ENCODE measurements at places on chromosomes 11 and 22.

- DNase-seq = peak; percentile 44
These were observed 585 bp downstream of the ARHGEF12 start for GRCh38 chr11:120336641-120337354.

- peak; percentile 89 for DNase-seq
These were observed 663 bp upstream of the BUD13 start for GRCh38 chr11:116773203-116774097.

- no peak for DNase-seq
These were observed 70.3 kb downstream of the KIRREL3 start for GRCh38 chr11:126930091-126930841.

DNA sequence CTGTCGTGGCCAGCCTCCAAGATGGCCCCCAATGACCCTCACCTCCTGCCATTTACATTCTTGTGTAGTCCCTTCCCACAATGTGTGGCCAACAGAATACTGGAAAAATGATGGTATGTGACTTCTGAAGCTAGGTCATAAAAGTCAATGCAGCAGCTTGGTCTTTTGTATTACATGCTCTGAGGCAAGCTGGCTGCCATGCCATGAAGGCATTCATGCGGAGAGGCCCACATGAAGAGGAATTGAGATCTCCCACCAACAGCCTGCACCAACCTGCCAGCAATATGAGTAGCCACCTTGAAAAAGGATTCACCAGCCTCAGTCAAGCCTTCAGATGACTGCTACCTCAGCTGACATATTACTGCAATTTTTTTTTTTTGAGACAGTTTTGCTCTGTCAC, 4.6 kb downstream of the MRTFA start:
- no peak for DNase-seq

DNA sequence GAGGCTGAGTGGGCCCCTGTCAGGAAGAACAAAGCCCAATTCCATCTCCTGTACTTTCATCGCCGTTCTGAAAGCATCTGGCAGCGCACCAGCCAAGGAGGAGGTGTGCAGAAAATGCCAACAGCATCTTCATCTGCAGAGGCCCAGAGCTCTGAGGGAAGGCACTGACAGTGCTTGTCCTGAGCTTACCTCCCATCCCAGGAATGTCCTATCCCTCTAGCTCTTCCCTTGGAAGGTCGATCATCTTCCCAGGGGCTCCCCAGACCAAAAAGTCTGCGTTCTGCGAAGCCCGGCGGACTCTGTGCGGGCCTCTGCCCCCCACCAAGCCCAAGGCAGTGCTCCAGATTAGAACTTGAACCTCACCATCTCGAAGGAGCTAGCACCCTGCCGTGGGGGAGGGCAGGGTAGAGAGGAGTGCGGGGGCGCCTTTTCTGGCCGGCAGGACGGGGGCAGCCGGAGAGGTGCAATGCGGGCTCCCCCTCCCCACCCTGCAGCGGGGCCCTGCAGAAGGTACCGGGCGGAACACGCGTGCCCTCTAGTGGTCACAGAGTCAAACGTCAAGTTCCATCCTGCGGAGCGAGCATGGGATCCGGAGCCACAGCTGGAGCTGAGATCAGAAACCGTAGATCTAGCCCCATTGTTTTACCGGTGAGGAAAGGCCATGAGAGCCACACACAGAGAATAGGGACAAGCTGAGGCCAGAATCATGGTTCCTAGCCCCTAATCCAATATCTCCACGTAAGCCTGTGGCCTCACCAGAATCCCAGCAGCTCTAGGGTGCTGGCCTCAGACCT, 5.0 kb downstream of the SCN2B start:
- peak; percentile 89 for DNase-seq

DNA sequence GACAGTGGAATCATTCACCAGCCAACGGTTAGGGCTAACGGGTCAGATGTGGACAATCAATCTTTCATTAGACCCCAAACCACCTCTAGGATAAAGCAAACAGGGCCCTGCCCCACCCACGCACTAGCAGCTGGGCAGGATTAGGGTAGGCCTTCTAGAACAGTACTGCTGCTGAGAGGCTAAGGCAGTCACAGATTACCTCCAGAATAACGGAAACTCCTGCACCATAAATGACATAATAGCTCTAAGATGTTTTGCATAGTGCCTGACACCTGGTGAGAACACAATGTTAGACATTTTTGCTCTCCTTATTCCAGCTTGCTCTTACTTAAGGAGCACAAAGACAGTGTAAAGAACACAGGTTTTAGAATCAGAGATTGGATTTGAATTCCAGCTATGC, 1.8 kb downstream of the SYTL2 start:
- no peak for DNase-seq

- no peak for DNase-seq
These were observed 32.6 kb downstream of the USH1C start for GRCh38 chr11:17511571-17511970.

GRCh38 chr11:2272228-2272945, 2.0 kb upstream of the ASCL2 start:
- DNase-seq = no peak

GRCh38 chr11:13891911-13892310, 70.6 kb upstream of the SPON1 start:
- DNase-seq = peak; percentile 79

- no peak for DNase-seq
These were observed 1.8 kb downstream of the GALR3 start for GRCh38 chr22:37824674-37825641.

DNA sequence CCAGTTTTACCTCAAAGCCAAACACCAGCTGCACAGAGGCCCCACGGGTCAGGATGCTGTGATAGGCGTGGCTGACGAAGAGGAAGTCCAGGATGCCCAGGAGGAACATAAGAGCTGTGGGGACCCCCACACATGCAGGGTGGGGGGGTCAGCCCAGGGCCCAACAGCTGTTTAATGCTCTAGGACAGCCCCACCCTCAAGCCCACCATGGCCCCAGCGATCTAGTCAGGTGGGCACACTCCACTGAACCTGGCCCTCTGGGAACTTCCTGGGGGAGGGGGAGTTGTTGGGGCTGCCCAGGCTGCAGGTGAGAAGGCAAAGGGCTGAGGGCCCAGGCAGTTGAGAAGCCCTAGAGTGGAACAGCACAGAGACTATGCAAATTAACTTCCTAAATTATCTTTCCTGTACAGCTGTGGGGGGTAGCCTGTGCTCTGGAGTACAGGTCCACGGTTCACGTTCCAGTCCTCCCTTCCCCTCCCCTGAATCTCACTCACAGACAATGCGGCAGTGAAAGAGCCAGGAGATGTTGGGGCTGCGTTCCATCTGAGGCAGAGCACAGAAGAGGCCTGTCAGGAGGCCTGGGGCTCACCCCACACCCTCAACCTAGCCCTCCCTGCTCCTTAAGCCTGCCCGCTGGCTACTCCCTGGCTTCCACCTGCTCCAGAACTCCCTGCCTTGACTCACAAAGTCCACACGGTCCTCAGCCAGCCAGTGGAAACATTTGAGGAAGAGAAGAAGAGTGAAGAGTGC, 1.9 kb downstream of the SYVN1 start:
- no peak for DNase-seq

DNA sequence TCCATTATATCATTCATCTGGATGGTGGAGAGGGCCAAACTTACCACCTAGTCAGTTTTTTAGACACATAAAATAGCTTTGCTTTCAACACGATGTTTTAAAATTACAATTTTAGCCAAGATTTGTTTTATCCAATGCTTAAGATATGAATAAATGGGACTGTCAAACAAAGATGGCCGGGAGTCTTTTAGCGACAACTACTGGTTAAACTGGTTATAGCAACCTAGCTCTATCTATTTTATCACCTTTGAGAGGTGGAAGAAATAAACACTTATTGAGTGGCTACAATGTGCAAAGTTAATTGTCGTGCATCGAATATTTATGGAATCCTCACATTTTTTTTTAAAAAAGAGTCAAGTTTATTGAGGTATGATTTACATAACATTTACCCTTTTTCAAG, 279.8 kb downstream of the MIAT start:
- no peak for DNase-seq

GRCh38 chr11:77547863-77548551, 41.7 kb upstream of the AQP11 start:
- DNase-seq = peak; percentile 82

DNA sequence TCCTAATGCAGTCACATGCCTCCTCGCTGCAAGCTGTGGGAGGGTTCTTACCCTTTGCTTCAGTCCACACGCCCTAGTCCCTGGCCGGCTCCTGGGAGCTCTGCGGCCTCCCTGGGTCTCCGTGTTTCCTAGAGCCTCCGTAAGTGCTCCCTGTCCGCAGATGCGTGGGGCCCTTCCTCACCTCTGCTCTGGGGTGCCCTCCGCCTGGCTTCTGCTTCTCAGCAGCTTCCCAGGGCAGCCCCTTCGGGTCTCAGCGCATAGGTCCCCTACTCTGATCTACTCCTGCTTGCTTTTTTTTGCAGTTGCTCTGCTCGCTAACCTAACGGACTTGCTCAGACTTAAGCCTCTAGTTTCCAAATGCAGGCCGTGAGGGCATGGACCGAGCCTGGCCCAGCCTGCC, 22.4 kb downstream of the CAPN1 start:
- no peak for DNase-seq

DNA sequence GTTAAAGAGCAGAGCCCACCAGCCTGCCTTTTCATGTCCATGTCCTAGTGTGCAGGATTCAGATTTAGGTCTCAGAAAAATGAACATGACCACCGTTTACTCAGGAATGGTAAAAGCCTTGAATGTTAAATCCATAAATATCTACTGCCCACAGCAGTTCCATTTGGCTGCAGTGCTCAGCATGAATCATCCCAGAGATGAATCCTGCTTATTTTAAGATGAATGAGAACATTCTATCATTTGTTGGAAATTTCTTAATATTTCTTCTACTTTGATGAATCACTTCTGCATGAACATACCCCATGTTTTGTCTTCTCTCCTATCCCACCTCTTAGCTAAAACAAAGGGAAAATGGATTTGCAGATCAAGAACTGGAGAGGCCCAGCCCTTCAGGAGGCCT, 47.5 kb upstream of the AQP11 start:
- no peak for DNase-seq

- DNase-seq = no peak
These were observed 6.3 kb downstream of the TMEM121B start for GRCh38 chr22:17114898-17115235.

DNA sequence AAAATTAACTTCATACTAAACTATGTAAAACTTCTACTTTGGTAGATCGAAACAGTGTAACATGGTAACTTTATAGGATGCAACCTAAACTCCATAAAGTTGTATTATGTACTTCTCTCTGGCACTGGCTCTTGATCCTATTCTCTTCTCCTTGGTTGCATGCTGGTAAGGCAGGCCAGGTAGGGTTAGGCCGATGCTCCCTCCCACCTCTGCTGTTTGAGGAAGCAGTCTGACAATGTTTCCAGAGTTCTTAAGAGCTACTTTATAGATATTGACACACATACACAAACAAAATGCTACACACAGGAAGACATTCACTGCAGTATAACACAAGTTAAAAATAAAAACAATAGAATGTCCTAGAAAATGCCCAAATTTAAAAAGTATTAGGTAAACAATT, 22.5 kb downstream of the CTSC start:
- no peak for DNase-seq

DNA sequence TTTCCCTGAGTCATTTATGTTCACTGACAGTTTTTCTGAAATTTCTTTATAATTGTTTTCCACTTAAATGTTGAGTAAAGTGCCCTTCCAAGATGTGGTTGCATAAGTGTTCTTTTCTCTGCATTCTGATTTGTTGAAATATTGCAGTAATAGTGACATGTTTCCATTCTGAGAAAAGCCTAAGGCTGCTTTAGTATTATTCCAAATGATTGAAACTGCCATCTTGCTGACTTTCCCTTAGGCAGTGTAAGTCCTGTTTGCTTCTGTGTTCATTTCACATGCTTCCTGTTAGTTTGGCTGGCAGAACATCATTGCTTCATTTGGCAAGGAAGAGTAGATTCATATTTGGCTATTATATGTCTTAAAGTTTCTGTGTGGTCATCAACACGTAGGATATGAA, 146.5 kb downstream of the ELP4 start:
- DNase-seq = no peak

- DNase-seq = no peak
These were observed 36.2 kb upstream of the RAPSN start for GRCh38 chr11:47485107-47485506.

DNA sequence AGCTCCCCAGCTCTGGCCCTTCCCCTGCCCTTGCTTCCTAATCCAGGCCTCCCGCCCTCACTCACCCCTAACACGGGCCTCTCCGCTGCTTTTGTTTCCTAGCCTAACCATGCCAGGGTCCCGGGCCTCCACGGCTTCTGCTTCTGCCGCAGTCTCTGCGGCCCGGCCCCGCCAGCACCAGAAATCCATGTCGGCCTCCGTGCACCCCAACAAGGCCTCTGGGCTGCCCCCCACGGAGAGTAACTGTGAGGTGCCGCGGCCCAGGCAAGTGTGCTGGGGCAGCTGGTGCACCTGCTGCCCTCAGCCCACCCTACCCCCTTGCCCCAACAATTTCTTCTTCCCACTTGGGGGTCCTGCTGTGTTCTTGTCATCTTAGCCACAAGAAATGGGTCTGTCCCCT, 13.1 kb downstream of the RCOR2 start:
- no peak for DNase-seq

GRCh38 chr11:119110439-119110838, 3.3 kb downstream of the C2CD2L start:
- DNase-seq = no peak

Measured in NCI-H510A treated with DMSO at 0.1 percent for 48 hours (cell line).